Left cardiac atrium (tissue), 4 donors: ENCODE measurements at places on chromosomes 6 and 20. TPM values are rescaled to one million over a fixed set of nuclear protein-coding genes. Genes with fewer than 3 reads are reported as not detected.
A peak's percentile ranks its signal among the peaks of the same experiment; 100 is the strongest.

Gene EYS
- not detected for total RNA-seq

DNA sequence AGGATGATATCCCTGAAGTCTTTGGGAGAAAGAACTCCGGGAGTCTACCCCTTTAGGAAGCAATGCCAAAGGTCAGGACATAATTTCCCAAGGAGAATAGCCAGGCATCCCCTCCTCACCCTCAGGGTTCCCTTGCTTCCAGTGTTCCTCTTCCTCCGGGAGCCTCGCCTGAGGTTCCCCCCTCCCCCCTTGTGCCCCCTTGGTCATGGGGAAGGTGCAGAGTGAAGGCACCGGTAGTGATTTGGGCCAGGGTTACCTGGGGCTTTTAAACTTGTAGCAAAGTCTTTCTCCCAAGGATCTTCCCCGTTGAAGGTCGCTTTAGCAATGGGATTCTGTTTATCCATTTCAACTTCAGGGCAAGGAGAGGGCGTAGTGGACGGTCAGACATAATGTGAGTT, 1.2 kb downstream of the ISM1 start:
- no peak for DNase-seq

DNA sequence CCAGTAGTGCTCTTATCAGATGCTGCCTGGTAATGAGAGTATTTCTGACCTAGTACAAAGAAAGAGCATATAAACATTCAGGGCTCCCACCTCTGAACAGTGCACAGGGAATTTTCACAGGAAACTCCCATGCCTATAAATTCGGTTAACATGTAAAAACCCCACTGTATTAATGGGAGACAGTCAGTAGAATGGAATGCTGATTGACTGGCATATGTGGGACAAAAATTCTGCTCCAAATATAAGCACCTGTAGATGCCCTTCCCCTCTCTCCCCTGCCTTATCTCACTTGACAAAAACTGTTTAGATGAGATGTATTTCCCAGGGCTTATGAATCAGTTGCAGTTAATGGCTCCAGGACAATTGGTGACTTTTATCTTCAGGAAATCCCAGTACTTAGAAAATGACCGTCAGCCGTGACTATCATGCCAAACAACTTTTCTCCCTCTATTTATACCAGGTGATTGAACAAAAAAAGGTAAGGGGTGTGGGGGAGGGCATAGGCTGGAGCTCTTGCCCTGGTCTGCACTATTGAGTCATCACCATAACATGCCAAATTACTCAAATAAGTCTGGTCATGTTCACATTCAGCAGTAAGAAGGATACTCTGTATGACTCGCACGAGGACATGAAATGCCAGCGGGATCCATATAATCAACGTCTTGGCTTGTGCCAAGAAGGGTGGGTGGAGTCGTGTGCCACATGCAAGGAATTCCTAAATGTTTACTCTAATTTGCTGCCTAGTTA, 176.4 kb upstream of the BMP2 start:
- no peak for DNase-seq

DNA sequence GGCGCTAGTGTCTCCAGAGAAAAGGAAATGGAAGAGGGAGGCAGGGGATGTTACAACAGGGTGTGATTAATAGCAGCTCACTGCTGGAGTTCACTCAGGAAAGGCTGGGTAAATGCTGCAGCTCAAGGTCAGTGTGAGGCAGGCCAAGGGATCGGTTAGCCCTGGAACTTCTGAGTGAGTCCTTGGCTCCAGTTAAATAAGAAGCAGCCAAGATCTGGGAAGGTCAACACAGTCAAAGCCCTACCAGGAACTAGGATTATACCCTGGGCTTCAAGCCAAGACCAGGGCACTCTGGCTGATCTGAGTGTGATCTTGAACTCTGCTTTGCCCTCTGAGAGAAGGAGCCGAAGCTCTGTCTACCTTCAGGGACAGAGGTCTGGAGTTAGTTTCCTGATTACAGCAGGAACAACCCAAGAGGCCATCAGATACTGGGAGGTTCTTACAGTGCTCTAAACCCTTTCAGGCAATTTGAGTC, 44.3 kb downstream of the TPD52L1 start:
- DNase-seq, result peak; percentile 78

GRCh38 chr6:7404546-7404945, 14.9 kb downstream of the RIOK1 start:
- DNase-seq, result no peak

Gene CLVS2
- 0.03 TPM for total RNA-seq

- no peak for DNase-seq
Measured at GRCh38 chr6:131303338-131303930, 168.2 kb downstream of the AKAP7 start.

DNA sequence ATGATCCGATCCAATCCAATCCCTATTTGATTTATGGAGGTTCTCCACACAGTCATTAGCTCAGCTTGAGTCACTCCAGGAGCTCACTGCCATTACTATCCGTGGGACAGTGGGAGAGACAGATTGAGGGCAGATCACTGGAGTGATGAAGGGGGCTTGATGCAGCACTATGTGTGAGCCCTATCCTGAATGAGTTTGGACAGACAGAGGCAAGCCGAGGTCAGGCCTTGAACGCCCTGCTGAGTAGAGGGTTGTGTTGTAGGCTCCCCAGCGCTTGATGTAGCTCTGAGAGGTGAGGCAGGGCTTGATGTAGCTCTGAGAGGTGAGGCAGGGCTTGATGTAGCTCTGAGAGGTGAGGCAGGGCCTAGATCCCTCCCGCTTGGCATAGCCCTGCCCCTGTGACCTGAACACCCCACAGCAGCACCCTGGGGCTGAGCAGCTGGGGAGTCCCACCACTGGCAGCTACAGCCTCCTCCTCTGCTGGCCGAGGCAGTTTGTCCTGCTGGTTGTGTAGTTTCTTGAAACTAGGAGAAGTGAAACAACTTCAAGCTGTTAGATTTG, 58.7 kb downstream of the ZFAND3 start:
- no peak for DNase-seq

GRCh38 chr20:58778760-58779159, 71.9 kb downstream of the GNAS-AS1 start:
- no peak for DNase-seq

Gene MCCD1
- total RNA-seq, result not detected

Gene THBS2
- 22.7 TPM for total RNA-seq

Gene FAM162B
- 2.0 TPM for total RNA-seq

DNA sequence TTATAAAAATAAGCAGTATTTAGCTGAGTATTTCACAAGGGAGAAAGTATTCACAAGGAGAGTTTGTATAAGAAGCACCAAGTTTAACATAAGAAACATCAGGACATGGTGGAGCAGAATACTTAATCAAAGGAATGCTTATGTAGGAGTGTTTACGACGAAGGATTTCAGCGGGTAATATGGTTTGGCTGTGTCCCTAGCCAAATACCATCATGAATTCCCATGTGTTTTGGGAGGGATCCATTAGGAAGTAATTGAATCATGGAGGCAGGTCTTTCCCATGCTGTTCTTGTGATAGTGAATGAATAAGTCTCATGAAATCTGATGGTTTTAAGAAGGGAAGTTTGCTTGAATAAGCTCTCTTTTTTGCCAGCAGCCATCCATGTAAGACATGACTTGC, 1099.1 kb upstream of the ADGRB3 start:
- no peak for DNase-seq

Gene NNAT
- total RNA-seq, result 4.0 TPM

- peak; percentile 67 for DNase-seq
Measured at GRCh38 chr20:33862709-33863403, 51.7 kb downstream of the CHMP4B start.

GRCh38 chr20:63707558-63708300, at the start of the genes ARFRP1 and ZGPAT:
Gene ARFRP1 (minus strand): TSS chr20:63707976. CDS start chr20:63707091, 885 bp downstream.
Gene ZGPAT (plus strand): TSS chr20:63708039. CDS start chr20:63708581, 542 bp downstream.
- DNase-seq, result peak; percentile 92

DNA sequence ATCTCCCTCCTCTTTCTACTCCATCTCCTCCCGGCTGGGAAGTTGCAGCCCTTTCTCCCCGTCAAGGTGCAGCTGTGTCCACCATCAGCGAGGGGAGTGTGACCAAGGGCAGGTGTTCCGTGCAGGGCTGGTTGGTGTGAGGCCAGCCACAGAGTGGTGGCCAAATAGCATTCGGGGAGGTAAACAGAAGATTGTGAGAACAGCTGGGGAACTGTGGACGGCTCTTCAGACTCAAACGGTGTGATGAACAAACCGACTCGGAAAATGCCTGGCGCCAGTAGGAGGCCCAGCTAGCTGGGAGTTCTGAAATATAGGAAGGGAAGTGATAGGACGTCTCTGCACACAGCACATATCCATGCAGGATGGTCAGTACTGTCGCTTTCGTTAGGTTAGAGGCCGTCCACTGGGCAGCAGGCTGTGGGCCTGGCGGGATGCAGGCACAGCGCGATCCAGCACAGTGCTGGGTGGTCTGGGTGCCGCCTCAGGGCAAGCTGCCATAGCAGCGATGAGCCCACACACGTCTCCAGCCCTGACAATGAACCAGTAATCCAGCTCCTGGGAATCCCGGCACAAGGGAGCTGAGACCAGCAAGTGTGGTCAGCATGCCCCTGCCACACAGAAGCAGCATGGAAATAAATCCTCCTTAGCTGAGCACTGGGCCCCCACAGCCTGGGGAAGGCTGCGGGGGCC, 258.1 kb downstream of the TAF4 start:
- no peak for DNase-seq

Gene PDYN
- total RNA-seq, result not detected

- no peak for DNase-seq
Measured at GRCh38 chr20:33689973-33690372, 3.8 kb upstream of the E2F1 start.

- no peak for DNase-seq
Measured at GRCh38 chr20:57108742-57109570, 157.5 kb downstream of the BMP7 start.

DNA sequence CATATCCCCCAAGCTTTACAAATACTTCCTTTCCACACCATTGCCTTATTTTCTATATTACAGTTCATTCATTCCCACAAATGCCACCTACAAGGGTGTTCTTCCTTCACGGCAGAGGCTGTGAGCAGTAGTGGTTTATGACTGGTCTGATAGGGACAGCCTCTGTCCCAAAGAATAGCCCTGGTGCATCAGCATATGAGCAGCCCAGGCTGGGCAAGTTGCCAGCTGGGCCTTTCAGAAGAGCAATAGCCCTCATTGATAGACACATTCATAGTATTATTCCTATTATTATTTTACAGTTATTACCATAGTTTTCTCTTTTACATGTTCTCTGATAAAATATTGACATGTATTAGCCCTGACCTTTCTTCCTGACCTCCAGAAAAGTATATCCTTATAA, 149.9 kb downstream of the MMS22L start:
- DNase-seq, result no peak

DNA sequence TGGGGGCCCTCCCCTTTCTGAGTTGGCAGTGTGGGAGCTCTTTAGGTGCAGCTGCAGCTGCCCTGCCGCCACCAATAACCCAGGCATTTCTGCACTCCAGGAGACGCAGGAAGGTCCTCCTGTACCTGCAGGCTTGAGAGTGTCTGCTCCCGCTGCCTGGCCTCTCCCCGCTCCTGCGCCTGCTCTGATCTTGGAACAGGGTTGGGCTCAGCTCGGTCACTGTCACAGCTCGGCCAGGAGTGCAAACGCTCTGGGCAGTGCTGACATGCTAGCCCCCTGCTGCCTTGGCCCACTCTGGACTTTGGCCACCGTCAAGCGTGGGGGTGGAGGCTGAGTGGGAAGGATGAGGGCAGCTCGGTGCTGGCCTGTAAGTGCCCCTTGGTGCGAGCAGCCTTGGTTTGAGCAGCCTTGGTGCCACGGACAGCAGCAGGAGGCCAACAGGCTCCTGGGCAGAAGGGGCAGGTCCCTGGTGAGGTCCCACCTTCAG, 738.1 kb upstream of the GJE1 start:
- no peak for DNase-seq

Gene VTA1
- total RNA-seq, result 26.9 TPM

DNA sequence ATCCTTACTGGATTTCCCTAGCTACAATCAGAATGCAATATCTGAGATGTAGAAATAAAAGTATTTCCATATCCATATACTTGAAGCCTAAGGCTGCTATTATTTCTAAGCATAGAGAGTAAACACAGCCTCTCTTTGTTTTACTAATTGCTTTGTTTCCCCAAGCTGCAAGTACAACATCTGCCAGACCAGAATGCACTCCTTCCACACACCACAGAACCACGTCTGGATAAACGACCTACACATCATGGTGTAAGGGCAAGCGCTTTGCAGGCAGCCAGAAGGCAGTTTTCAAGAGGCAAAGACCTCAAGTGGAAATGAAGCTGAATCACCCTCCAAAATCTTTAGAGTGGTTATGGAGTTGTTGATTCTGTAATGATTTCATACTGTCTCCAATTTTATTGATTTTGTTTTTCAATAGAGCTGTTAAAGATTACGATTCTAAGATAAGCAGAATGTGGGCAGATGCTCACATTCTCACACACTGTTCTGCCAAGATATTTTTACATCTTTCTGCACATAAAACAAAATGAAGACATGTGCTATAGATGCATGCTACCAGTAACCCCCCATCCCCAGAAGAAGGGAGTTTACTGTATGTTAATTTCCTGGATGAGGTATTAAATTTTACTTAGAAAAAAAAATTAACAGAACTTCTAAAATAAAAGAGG, 88.8 kb downstream of the THEMIS start:
- DNase-seq, result no peak
